ENCODE measurements at places on chromosomes 7 and 10.
A peak's percentile ranks its signal among the peaks of the same experiment; 100 is the strongest.

GRCh38 chr7:34850681-34851080, 186.6 kb downstream of the DPY19L1 start:
- DNase-seq, result peak; percentile 47

- DNase-seq, result no peak
Measured at GRCh38 chr10:54904833-54905232, 103.8 kb upstream of the PCDH15 start.

GRCh38 chr10:904403-904802, 27.1 kb downstream of the LARP4B start:
- no peak for DNase-seq

GRCh38 chr7:51188987-51189386, 127.6 kb downstream of the COBL start:
- no peak for DNase-seq

DNA sequence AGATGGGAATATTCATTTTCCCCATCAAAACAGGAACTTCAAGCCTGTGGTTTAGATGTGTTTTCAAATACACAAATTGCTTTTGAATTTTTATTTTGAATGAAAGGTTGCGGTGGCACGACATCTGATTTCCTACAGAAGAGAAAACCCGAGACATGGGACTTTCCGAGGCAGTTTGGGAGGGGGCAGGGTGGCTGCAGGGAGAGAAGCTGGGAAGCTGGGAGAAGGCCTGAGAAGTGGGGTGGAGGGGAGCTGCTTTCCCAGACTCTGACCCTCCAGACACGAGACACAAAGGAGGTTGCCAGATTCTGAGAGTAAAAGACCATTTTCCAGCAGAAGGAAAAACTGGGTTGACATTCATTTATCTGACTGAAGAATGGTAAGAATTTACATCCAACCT, 19.6 kb downstream of the TMEM176A start:
- no peak for DNase-seq

- DNase-seq, result no peak
Measured at GRCh38 chr7:94612661-94613060, 43.3 kb downstream of the SGCE start.

DNA sequence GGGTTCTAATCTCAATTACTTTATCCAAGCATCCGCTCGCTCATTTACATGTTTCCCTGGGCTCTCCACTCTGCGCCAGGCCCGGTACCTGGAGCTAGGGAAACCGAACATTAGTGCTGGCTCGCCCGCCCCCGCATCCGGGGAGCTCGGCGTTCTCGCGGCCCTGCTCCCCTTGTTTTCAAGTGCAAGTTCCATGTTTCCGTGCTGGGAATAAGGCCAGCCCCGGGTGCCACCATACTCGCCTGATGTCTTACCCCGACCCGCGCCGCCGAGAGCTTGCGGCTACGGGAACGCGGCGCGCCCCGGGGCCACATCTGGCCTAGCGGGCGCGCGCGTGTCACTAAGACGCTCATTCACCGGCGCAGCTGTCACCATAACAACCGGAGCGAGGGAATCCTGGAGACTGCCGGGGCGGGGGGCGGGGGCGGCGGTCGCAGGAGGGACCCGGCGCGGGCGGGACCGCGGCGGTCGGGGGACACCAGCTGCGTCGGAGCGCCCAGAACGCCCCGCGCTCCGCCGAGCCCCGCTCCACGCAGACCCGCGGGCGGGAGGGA, at the start of gene NEURL1:
Gene NEURL1 (plus strand): TSS at position 344 of the 554 bp plus-strand sequence. CDS start 683 bp downstream, outside the sequence.
- DNase-seq, result no peak

- DNase-seq, result no peak
Measured at GRCh38 chr10:98419469-98420261, 4.7 kb upstream of the PYROXD2 start.

DNA sequence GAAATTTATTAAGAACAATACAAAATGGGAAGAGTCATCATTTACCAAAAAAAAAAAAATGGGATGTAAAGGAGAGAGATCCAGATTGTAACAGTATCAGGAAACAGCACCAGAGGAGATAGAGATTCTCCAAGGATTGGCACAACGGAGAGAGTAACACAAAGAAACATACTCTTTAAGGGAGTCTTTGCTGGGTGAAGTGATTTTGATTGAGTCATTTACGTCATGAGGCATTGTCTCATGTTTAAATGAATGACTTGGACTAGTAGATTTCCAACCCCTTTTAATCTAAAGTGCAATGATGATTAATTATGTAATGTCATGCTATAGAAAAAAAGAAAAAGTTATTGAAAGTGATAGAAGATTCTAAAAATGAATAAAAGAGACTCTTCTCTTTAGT, 68.8 kb downstream of the ITGB8 start:
- peak; percentile 48 for DNase-seq

DNA sequence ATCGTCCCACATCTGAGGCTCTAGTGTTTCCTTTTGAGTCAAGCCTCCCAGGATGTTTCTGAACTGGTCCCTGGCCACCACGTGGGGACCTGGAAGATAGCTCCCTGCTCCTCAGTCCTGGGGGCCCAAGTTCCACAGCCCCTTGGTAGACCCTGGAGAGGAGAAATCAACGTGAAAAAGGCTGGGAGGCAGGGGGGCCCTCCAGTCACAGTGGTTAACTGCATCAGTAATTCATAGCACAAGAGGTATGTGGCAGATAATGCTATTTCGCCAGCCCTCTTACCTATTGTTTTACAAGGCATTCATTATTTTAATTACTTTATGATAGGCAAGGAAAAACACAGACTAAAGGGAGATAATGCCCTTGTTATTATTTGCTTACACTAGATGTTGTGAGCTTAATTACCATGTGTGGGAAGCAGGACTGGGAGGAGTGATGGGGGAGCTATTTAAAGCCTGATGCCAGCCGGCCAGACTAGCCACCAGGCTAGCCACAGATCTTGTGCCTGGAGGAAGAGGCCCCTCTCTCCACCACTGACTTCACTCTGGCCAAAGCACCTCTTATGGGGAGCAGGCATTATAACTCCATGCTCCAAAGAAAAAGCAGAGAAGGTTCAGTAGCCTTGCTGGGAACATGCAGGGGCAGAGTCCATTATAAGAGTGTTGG, 230.7 kb downstream of the KCNMA1 start:
- DNase-seq, result no peak

GRCh38 chr10:98055841-98056516, 25.6 kb upstream of the CRTAC1 start:
- peak; percentile 39 for DNase-seq

DNA sequence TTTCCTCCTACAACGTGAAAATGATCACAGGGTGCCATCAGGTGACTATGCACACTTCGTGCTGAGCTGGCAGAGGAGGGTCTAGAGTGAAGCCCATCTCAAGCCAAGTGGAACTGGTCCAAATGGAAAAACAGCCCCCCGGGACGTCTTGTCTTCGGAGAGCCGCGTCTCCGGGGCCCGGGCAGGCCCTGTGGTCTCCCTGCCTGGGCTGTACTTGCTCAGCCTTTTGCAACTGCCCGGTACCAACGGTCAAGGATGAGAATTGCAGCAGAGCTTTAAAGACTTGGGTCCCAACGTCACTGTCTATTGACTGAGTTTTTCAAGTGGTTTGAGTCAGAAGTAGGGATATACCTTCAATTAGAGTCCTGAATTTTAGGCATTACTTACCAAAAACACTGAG, 315.5 kb downstream of the PTPRN2 start:
- no peak for DNase-seq

- peak; percentile 91 for DNase-seq
Measured at GRCh38 chr7:83162402-83163256, at the start of gene PCLO. Gene PCLO, minus strand, starts transcription at chr7:83162884. Its CDS starts 292 bp downstream, at chr7:83162592.

DNA sequence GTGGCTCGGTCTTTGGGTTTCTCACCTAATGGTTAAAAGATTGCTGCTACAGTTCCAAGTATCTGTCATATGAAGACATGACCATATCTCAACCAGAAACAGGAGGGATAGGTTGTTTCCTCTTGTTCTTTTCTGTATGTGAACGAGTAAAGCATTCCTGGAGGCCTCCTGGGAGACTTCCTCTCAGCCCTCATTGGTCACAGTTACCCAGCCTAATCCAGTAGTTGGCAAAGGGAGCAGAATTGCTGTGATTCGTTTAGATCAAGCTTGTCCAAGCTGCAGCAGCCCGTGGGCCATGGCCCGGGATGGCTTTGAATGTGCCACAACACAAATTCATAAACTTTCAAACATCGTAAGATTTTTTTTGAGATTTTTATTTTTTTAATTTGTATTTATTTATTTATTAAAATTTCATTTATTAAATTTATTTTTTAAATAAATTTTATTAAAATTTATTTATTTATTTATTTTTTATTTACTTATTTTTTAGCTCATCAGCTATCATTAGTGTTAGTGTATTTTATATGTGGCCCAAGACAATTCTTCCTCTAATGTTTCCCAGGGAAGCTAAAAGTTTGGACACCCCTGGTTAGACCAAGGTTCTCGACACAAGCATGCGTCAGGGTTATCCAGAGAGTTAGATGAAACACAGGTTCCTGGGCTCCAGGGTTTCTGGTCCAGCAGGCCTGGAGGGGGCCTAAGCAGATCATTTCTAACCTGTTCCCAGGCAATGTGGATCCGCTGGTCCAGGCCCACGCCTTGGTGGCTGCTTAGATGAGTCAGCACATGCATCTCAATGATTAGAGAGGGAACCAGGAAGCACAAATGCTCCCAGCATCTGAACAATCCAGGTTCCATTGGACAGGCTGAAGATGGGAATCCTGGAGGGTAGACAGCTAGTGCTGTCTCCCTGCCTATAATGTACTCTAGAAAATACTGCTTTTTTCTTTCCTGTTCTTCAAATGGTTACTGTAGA, 25.6 kb downstream of the CDC123 start:
- peak; percentile 51 for DNase-seq

DNA sequence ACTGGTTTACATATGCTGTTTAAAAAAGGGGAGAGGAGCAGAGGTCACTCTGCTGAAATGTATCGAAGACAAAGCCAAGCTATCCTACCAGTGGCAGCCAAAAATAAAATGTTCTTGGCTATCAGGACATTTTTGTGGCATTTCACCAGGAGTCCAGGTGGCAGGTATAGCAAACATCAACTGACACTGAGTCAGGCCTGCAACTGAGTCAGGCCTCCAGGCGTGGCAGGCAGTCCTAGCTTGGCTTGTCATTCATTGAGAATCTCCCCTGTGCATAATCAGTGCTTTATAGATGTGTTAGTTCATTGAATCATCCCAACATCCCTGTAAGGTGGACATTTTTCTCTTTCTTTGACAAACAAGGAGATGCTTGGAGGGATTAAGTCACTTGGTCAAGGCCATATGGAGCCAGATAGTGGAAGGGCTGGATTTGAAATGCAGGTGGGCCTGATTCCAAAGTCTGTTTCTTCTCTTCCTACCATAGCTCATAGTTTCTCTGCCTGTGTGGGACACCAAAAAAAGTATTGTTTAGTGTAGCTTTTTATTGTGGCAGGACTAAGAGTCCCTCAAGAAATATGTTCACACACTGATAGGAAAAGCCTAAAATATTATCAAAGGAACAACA, 4.3 kb downstream of the DYNC1I1 start:
- no peak for DNase-seq

DNA sequence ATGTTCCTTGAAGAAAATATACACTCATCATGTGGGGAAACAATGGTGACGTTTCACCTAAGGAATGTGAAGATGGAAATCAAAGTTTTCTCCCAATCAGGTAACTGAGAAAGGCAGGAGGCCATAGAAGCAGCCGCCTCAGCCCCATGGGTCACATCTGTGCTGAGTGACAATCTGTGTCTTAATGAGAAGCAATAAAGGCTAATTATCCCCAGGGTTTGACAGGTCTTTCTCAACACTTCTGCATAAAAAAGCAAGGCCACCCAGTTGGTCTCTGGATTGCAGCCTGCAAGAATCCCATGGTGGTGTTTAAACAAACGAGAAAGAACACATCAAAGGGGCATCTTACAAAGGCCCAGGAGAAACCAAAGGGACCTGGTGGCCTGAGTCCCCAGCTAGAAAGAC, 91.1 kb upstream of the TNS3 start:
- peak; percentile 43 for DNase-seq

- no peak for DNase-seq
Measured at GRCh38 chr10:74373059-74373458, 222.0 kb downstream of the ADK start.

GRCh38 chr10:72254813-72255568, 18.7 kb upstream of the DDIT4 start:
- peak; percentile 53 for DNase-seq

- DNase-seq, result peak; percentile 24
Measured at GRCh38 chr7:1474736-1475135, 15.5 kb upstream of the MICALL2 start.

Measured in A172 (cell line).